ENCODE measurements at places on chromosomes 3 and 15. TPM values are rescaled to one million over a fixed set of nuclear protein-coding genes. Genes with fewer than 3 reads are reported as not detected.

DNA sequence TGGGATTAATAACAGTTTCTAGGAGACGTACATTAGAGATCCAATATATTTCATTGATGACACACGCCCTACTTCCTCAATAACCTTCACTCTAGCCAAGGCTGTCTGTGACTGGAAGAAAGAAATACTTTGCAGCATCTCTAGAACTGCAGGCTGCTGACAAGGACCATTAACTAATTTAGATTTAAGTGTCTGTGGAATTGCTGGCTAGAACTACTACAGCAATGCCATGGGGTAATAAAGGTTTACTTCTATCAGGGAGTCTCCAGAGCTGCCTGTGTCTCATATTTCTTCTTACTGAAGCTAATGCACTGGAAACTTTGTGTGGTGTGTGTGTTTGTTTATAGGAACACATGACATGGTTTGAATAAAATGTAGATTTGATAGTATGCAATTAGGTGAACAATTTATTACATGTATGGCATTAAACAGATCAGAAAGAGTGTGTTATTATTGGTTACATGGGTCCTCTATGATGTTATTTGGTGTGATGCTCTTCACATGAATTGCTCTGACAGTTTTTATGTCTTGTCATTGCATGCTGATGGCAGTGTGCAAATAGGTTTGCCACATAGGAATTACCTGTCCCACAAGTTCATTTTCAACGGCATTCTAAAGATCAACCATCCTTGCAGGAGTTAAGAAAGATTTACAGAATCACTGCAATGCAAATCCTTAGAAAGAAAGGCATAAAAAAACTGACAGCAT, 916.2 kb upstream of the CADM2 start:
- no peaks in the 10 kb centered on the region for H3K36me3 ChIP-seq
- no peak overlapping the region for H3K4me3 ChIP-seq
- H3K27me3 ChIP-seq: no peaks in the 10 kb centered on the region
- no peaks in the 10 kb centered on the region for H3K4me1 ChIP-seq
- no peak overlapping the region for H3K27ac ChIP-seq

- DNase-seq: no peak
- H3K36me3 ChIP-seq: no peaks in the 10 kb centered on the region
- peaks cover 50% of the 10 kb centered on the region for H3K4me1 ChIP-seq
- H3K27ac ChIP-seq: no peak overlapping the region
- no peak overlapping the region for H3K4me3 ChIP-seq
- H3K27me3 ChIP-seq: no peaks in the 10 kb centered on the region
Measured at GRCh38 chr3:149382101-149382467, 4.6 kb upstream of the TM4SF1 start.

GRCh38 chr3:184526088-184526433, 35.5 kb upstream of the EPHB3 start:
- H3K4me3 ChIP-seq: peak overlapping the region; percentile 54
- H3K27me3 ChIP-seq: no peaks in the 10 kb centered on the region
- H3K4me1 ChIP-seq: peaks cover 7% of the 10 kb centered on the region
- peak overlapping the region; percentile 94 for H3K27ac ChIP-seq

DNA sequence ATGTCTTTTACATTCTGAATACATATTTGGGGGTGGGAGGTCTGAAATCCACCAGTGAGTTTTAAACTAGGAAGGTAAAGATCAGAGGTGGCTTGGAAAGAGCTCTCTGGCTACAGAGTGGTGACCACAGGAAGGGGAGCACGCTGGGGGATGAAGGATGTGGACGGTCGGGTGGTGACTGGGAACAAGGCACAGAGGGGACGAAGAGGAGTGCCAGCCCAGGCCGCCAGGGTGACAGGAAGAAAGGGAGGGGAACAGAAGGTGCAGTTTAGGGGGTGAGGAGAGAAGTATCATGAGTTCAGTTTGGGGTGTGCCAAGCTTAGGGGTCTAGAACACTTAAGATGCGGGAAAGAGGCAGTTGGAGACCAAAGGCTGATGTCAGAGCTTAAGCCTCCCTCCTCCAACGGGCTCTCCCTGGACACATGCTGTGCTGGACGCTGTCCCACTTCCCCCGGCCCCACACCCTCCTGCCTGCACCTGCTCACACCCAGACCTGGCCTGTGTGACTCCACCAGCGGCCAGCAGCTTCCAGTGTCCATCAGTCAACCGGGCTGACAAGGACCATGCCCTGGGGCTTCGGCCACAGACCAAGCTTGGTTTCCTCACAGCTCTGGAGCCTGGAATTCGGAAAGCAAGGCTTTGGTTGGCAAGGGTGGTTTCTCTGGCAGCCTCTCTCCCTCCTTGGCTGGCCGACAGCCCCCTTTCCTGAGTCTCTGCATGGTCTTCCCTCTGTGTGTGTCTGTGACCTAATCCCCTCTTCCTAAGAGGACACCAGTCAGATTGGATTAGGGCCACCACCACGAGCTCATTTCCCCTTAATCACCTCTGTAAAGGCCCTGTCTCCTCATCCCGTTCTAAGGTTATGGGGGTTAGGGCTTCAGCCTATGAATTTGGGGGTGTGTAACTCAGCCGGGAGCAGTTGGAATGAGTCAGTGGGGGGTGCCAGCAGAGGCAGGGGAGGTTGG, 120.4 kb upstream of the IQSEC1 start:
- H3K4me3 ChIP-seq: no peak overlapping the region
- no peak overlapping the region for H3K27ac ChIP-seq

GRCh38 chr3:20344400-20344959, 158.5 kb upstream of the SGO1 start:
- H3K27ac ChIP-seq: no peak overlapping the region
- DNase-seq: no peak
- no peaks in the 10 kb centered on the region for H3K27me3 ChIP-seq
- H3K36me3 ChIP-seq: no peaks in the 10 kb centered on the region
- H3K4me1 ChIP-seq: no peaks in the 10 kb centered on the region
- no peak overlapping the region for H3K4me3 ChIP-seq

GRCh38 chr3:57746156-57747010, 9.7 kb upstream of the SLMAP start:
- H3K27me3 ChIP-seq: no peaks in the 10 kb centered on the region
- no peak overlapping the region for H3K27ac ChIP-seq
- no peaks in the 10 kb centered on the region for H3K4me1 ChIP-seq
- no peaks in the 10 kb centered on the region for H3K36me3 ChIP-seq
- H3K4me3 ChIP-seq: no peak overlapping the region

- no peaks in the 10 kb centered on the region for H3K36me3 ChIP-seq
- no peak overlapping the region for H3K4me3 ChIP-seq
- H3K4me1 ChIP-seq: no peaks in the 10 kb centered on the region
- H3K27ac ChIP-seq: no peak overlapping the region
- peaks cover 28% of the 10 kb centered on the region for H3K27me3 ChIP-seq
Measured at GRCh38 chr3:14565868-14566588, 25.9 kb upstream of the GRIP2 start.

GRCh38 chr3:178174201-178174915, 361.9 kb upstream of the KCNMB2 start:
- DNase-seq: no peak
- no peak overlapping the region for H3K4me3 ChIP-seq
- H3K4me1 ChIP-seq: no peaks in the 10 kb centered on the region
- no peaks in the 10 kb centered on the region for H3K36me3 ChIP-seq
- no peaks in the 10 kb centered on the region for H3K27me3 ChIP-seq

DNA sequence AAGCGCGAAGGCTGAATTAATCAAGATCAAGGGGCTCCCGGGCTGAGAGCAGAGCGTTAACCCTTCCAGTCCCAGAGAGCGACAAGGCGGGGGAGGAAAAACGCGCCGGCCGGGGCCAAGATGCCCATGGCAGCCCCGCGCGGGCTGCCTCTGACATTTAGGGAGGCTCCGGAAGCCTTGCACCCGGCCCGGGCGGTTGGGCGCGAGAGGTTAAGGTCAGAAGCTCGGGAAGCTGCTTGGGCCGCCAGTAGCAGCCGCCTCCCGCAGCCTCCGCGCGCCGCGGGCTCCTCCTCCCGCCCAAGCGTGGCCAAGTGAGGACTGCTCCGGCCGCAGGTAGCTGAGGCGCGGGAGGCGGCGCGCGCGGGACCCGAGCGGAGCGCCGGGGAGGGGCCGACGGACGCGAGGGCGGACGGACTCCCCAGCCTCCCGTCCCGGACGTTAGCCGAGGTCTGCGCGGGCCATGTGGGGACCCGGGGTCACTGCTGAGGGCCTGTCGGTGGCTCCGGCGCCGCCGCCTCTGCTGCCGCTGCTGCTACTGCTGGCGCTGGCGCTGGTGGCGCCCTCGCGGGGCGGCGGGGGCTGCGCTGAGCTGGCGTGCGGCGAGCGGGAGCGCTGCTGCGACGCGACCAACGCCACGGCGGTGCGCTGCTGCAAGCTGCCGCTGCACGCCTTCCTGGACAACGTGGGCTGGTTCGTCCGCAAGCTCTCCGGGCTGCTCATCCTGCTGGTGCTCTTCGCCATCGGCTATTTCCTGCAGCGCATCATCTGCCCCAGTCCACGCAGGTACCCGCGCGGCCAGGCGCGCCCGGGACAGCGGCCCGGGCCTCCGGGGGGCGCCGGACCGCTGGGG, at the start of gene C3orf80:
TSS of gene C3orf80 (plus strand) at position 247 of the 850 bp plus-strand sequence. CDS start at position 461, 214 bp downstream.
- no peaks in the 10 kb centered on the region for H3K36me3 ChIP-seq
- peak; percentile 41 for DNase-seq
- H3K27ac ChIP-seq: no peak within 1 kb of the TSS
- H3K4me1 ChIP-seq: peaks cover 23% of the 10 kb centered on the region
- peak within 1 kb of the TSS; percentile 56 for H3K4me3 ChIP-seq

DNA sequence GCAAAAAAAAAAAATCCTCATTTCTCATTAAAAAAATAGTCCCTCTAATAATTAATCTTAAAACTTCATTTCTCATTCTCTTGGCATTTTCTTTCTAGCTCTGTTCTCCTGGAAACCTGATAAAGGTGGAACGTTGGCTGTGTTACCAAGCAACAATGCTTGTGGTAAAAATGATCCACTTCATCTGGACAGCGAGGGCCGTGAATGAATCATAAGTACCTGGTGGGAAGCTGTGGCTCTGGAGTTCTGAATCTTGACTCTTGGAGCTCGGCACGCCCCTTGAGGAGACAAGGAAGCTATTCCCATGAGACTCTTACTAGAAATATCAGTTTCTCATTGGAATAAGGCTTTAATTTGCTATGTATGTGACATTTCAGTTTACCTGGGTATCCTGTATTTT, 32.5 kb downstream of the BCL2L10 start:
- no peak overlapping the region for H3K27ac ChIP-seq
- no peaks in the 10 kb centered on the region for H3K27me3 ChIP-seq
- no peak for DNase-seq
- peaks cover 8% of the 10 kb centered on the region for H3K4me1 ChIP-seq

DNA sequence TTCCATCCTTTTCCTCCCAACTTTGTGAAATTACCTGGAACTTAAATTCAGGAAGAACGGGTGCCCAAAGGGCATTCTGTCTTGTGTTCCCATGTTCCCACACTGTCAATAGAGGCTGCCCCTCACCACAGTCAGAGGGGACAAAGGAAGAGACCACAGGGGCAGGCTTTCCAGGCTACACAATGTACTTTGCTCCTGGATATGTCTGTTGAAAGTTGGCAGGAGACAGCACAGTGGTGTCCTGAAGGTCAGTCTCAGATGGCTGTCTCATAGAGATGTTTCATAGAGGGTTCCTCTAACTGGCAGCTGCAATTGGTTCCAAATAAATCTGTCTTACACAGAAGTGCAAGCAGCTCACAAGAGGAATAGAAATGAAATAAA, 107.8 kb upstream of the TGFBR2 start:
- no peak overlapping the region for H3K4me3 ChIP-seq
- no peak overlapping the region for H3K27ac ChIP-seq
- no peaks in the 10 kb centered on the region for H3K27me3 ChIP-seq
- no peak for DNase-seq
- H3K4me1 ChIP-seq: peaks cover 25% of the 10 kb centered on the region
- H3K36me3 ChIP-seq: no peaks in the 10 kb centered on the region

DNA sequence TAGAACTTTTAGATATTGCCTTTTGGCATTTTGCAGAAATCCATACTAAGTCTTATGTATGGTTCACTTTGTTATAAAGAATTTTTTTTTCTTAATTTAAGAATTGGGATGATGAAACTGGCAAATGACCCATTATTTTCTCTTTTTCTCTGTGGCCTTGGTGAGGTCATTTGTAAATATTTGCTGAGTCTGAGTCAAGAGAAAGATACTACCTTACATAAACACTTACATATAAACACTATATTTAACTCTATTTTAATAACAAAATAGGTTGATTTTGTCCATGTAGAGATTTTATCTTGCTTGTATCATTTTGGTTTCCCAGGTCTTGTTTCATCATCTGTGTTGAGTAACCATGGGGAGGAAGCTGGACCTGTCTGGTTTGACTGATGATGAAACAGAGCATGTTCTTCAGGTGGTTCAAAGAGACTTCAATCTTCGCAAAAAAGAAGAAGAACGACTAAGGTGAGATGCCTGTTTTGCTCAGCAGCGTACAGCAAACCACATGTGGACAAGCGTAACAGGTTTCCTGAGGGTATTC, 91.1 kb downstream of the MYRIP start:
- no peaks in the 10 kb centered on the region for H3K27me3 ChIP-seq
- no peak for DNase-seq
- H3K36me3 ChIP-seq: no peaks in the 10 kb centered on the region
- H3K27ac ChIP-seq: no peak overlapping the region

GRCh38 chr3:95172164-95172943, 1109.5 kb downstream of the NSUN3 start:
- no peak overlapping the region for H3K27ac ChIP-seq
- H3K27me3 ChIP-seq: no peaks in the 10 kb centered on the region
- DNase-seq: no peak
- H3K36me3 ChIP-seq: no peaks in the 10 kb centered on the region
- H3K4me3 ChIP-seq: no peak overlapping the region

DNA sequence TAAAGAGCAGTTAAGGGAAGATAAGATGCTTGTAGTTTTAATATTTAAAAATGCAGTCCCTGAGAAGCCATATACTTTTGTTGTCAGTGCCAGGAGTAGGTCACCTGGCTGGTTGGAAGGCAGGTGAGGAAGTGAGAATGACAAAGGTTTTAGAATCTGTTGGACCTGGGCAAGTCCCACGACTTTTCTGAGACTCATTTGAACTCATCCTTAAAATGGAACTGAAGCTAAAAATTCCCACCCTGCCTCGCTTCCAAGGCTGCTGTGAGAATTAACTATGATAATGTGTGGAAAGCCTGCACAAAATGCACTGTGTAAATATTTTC, 77.1 kb downstream of the IQSEC1 start:
- no peak overlapping the region for H3K27ac ChIP-seq
- H3K27me3 ChIP-seq: no peaks in the 10 kb centered on the region
- H3K4me1 ChIP-seq: peaks cover 38% of the 10 kb centered on the region
- H3K4me3 ChIP-seq: no peak overlapping the region
- no peaks in the 10 kb centered on the region for H3K36me3 ChIP-seq

GRCh38 chr3:80696280-80696679, 928.5 kb upstream of the ROBO1 start:
- no peaks in the 10 kb centered on the region for H3K4me1 ChIP-seq
- H3K36me3 ChIP-seq: no peaks in the 10 kb centered on the region
- H3K27ac ChIP-seq: no peak overlapping the region
- no peak for DNase-seq
- H3K4me3 ChIP-seq: no peak overlapping the region

Gene PRR20G
- not detected for total RNA-seq

Gene CFAP20DC
- total RNA-seq: not detected

Gene FAM174B
- 10.7 TPM for total RNA-seq

Gene GOLGA6B
- total RNA-seq: not detected

Gene ANKUB1
- not detected for total RNA-seq

Gene STAC
- total RNA-seq: 0.54 TPM

Gene TRIM71
- total RNA-seq: not detected

Gene SIDT1
- 2.4 TPM for total RNA-seq

Gene HPS3
- 4.2 TPM for total RNA-seq

Gene ADIPOQ
- 14.7 TPM for total RNA-seq

Gene MESP1
- total RNA-seq: 6.2 TPM
